ENCODE measurements at places on chromosomes 5 and 9.

DNA sequence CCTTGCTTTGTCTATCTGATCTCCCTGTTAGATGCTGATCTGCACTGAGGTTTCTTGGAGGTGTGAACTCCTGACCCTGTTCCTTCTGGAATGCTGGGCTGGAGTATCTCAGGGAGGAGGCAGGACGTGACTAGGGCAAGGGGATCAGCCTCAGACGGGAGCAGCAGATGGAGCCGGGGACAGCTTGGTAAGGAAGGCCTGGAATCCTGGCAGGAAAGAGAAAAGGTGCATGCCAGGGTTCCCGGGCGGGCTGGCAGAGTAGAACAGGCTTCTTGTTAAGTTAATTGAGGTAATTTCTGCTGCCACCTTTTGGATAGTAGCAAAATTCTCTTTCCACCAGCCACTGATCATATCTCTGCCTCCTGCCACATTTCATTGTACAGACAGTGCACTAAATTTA lies 180.9 kb downstream of the ZNF462 start:
- no peak for DNase-seq

- DNase-seq = peak; percentile 87
Measured at GRCh38 chr9:129143031-129143927, 32.1 kb downstream of the PTPA start.

DNA sequence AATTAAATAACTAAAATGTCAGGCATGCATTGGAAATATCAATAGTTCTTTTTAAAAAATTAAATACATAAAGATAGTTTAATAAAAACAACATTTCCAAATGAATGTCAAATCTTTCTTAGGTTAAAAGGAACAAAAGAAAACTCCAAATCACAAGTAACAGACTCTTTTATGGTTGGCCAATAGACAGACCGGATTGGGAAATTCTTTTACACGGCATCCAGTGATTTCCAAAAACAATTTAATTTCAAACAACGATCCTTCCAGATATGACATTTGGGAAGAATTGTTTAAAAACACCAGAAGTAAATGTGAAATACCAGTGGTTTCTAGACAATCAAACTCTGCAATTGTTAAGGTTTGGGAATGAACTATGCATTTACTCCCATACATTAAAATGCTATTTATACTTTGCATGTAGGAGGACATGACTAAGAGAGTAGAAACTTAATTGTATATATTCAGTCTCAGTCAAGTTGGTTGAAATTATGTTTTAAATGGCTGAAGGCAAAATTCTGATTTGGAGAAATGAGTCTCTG lies 32.8 kb downstream of the ZNF474 start:
- no peak for DNase-seq

DNA sequence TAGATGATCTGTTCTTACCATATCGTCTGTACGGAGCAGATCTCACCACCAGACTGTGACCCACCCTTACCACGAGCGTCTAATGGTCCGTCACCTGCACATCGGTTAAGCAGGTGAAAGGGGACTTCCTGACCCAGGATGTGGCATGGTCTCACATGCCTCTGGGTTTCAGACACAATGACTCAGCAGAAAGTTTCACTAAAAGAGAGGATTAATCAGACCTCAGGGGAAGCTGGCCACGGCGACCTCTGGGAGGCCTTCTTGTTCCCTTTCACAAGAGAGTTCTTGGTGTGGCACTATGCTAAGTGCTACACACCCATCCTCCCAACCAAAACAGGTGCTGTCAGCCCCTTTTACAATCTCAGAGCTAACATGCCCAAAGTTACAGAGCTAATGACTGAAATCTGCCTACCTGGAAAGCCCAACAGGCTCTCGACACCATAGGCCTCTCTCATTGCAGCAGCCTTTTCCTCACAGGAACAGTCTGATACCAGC lies 41.6 kb downstream of the ADAMTS12 start:
- DNase-seq = peak; percentile 81

- DNase-seq = no peak
Measured at GRCh38 chr9:114272739-114273431, 50.0 kb upstream of the ORM1 start.

DNA sequence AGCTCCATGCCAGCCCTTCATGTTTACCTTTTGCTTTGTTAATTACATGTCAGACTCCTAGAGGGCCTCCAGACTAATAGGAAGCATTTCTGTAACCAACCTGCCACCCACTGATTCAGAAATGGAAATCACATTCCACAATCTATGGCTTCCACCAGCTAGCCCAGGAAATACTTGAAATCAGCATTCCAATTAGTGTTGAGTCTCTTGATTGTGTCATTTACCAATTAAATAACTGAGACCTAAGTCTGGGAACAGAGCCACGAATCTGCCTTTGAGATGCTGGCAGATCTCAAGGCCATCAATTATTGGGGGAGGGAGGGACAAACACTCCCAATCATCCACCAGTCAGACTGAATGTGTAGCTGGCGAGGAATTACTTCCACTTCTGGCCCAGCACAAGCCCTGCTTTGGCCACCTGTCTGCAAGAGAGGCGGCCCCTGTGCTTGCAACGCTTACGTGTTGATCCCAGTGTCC lies 27.4 kb upstream of the SAP30L start:
- peak; percentile 42 for DNase-seq

DNA sequence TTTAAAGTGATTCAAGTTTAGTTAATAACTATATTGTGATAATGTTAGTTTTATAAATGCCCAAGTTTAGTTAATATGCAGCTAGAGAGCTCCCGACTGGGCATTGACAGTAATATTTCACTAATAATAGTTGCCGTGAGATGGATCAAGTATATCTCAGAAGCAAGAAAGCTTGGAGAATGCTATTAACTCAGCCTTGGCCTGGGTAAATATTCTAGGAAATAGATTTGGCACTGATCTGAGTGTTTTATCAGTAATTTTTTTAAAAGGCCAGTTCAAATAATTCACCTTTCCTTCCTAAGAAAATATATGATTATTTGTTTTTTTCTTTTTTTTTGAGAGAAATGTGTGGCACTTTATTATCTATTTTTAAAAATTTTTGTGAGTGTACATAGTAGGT lies 305.3 kb downstream of the CSNK1G3 start:
- no peak for DNase-seq

GRCh38 chr9:77021922-77022782 lies 2.7 kb downstream of the FOXB2 start:
- DNase-seq = no peak

- no peak for DNase-seq
Measured at GRCh38 chr9:89716559-89716958, 111.7 kb downstream of the GADD45G start.

DNA sequence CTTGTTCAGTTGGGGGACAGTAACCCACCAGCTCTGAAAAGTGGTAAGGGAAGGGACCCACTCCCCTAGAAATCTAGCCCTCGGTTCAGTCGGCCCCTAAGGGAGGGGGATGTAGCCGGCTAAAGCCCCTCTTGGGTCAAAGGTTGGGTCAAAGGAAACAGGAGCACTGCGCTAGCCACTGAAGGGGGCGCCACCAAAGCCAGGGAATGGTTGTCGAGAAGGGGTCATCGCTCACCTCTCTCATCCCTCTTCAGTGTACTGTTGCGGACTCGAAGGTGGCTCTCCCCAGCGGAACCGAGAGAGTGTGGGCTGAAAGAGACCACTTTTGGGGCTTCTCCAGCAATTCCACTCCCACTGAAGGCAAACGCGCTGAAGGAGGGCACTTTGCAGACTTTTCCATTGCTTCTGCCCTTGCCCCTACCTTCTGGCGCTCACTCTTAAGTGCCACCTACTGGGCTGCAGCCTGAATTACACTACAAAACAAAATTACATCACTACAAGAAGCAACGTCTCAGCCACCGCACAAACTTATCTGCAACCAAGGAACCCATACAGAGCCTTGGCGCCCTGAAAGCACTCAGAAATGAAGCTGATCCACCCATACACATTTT lies 396.9 kb downstream of the PDE4D start:
- DNase-seq = no peak

DNA sequence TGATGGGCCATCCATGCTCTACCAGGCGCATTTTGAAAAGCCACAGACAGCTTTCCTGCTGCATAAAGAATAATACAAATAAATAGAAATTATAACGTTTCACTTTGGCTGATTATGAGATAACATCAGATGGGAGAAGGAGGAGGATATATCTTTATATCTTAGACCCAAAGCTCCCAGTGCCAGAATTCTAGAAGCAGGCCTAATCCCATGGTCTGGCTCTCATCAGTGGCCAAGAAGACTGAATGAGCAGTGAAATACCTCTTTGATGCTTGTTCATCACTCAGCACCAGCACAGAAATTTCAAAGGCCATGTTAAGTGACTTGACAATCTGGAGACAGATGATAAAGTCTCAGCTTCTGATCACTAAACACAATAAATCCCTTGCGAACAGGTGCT lies 107.6 kb downstream of the PPP2R2B start:
- no peak for DNase-seq

GRCh38 chr5:37664551-37664950 lies 175.3 kb downstream of the GDNF start:
- no peak for DNase-seq

DNA sequence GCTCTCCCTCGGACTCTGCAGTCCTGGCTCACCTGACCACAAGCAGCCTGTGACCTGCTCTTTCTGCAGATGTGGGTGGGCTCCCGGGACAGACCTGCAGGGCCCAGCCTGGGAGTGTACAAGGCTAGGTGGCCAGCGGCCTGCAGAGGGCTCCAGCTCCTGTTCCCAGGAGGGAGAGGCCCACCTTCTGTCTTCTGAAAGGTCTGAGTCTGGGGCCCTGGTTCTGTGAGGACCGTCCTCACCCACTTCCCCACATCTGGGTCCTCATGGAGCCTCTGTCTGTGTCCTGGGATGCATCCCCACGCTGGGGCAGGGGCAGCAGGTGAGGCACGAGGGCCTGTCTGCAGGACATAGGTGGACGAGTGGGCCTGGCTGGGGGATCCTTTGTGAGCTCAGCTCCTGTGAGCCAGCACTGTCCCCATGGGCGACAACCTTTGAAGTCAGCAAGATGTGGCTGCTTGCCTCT lies 43.7 kb downstream of the PHF2 start:
- no peak for DNase-seq

DNA sequence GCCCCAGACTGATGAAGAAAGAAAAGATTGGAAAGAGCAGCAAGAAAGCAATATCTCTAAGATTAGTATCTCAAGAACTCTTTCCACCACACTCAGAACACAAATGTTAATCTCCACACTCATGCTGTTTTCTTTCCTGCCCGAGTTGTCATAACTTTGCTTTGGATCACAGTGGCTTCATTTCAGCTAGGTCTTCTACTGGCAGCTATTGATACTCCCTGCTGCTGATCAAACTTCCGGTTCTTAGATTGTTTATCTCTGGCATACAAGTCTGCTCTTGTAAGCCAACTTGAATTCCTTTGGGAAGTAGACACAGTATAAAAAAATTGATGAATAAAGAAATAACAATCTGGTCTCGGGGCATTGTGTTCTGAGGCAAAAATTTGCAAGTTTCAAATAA lies 77.7 kb upstream of the SPEF2 start:
- DNase-seq = no peak

- DNase-seq = no peak
Measured at GRCh38 chr5:139385061-139386049, 2.3 kb upstream of the SLC23A1 start.

- no peak for DNase-seq
Measured at GRCh38 chr9:72718503-72718902, 197.1 kb downstream of the TMC1 start.

- peak; percentile 89 for DNase-seq
Measured at GRCh38 chr5:16461782-16462181, 3.8 kb downstream of the ZNF622 start.

DNA sequence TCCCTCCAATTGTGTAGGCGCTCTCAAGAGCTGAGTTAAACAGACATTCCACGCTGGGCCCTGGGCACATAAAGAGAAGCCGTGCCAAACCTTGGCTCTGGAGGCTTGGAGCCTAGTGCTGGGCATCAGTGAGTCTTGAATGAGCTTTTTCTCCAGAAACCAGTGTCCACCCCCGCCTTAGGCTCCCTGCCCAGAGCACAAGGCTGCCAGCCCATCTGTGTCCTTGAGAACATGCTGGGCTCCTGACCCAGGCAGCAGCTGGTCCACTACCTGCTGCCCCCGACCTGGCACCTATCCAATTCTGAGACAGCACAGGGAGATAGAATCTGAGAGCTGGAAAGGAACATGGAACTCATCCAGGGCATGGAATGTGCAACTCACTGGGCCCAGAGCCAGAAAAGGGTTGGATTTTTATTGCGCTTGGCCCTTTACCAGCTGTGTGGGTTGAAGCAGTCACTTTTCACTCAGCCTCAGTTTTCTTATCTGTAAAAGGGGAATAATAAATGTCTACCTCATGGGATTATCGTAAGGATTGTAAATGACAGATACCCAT lies 92.4 kb upstream of the CPLX2 start:
- peak; percentile 4 for DNase-seq

GRCh38 chr9:80410106-80410505 lies 838.3 kb downstream of the TLE4 start:
- DNase-seq = no peak

DNA sequence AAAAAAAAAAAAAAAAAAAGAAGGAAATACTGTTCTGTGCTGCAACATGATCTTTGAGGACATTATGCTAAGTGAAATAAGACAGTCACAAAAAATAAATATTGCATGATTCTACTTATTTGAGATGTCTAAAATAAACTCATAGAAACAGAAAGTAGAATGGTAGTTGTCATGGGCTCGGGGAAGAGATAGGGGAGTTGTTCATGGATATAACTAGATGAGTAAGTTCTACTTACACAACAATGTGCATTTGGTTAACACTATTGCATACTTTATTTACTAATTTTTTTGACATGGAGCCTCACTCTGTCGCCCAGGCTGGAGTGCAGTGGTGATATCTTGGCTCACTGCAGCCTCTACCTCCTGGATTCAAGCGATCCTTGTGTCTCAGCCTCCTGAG lies 15.2 kb downstream of the MAML1 start:
- no peak for DNase-seq

DNA sequence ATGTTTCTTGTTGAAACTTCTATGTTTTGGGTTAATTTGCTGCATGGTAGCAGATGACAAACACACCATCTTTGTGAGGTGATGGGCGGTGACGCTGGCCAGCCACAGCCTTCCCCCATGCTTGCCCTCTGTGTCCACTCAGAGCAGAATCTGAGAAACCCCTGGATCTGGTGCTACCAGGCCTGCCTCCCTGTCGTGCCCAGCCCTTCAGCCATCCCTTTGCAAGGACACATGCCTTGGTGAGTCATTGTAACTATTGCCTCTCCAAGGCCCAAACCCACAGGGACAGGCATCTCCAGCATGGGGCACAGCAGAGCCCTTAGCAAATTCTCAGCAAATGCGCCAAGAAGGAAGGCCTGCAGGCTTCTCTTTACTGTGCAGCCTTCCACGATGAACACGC lies 48.1 kb upstream of the FCN1 start:
- DNase-seq = no peak

- DNase-seq = no peak
Measured at GRCh38 chr9:83639266-83639665, 16.3 kb downstream of the IDNK start.

- DNase-seq = no peak
Measured at GRCh38 chr5:170504616-170505266, 921 bp downstream of the KCNIP1 start.

DNA sequence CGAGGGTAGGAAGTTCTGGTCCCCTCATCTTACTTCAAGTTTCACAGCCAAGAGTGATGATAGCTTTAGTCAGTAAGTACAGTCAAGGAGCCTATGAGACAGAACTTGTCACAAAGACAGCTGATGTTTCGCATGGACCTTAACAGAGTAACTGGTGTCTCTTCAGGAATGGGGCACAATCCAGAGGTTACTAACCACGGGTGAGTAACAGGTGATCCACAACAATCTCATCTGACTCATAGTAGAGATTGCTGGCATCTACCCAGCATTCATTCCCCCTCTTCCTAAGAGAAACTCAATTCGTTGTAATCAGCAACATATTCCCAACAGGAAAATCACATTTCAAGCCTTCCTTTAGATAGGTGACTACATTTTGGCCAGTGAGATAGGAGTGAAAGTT lies 126.7 kb downstream of the SNX18 start:
- peak; percentile 91 for DNase-seq
